ENCODE measurements at places on chromosomes 5 and 9. TPM values are rescaled to one million over a fixed set of nuclear protein-coding genes. Genes with fewer than 3 reads are reported as not detected.

Gene TLX3
- total RNA-seq, result not detected

Gene LCN9
- not detected for total RNA-seq

Gene FYB1
- 1.3 TPM for total RNA-seq

Gene ANGPTL2
- 12.6 TPM for total RNA-seq

Gene FAXDC2
- total RNA-seq, result 11.0 TPM

Gene KLF9
- total RNA-seq, result 29.5 TPM

Gene NUP214
- total RNA-seq, result 21.8 TPM

Gene CCDC152
- 0.57 TPM for total RNA-seq

Gene WDR31
- total RNA-seq, result 6.9 TPM

Gene C1QTNF3
- total RNA-seq, result 0.62 TPM

Gene TNPO1
- total RNA-seq, result 80.2 TPM

Gene FBN2
- 0.21 TPM for total RNA-seq

Gene UGT3A1
- total RNA-seq, result 0.85 TPM

Gene BTNL8
- 0.19 TPM for total RNA-seq

Gene ZNF608
- total RNA-seq, result 11.6 TPM

Gene C9orf153
- 0.13 TPM for total RNA-seq

Gene LCN2
- total RNA-seq, result not detected

Gene PCDHGA3
- 1.6 TPM for total RNA-seq

Data from psoas muscle (tissue), 8 donors.